Kasumi-1 (cell line): ENCODE measurements at places on chromosomes 2 and 18.

DNA sequence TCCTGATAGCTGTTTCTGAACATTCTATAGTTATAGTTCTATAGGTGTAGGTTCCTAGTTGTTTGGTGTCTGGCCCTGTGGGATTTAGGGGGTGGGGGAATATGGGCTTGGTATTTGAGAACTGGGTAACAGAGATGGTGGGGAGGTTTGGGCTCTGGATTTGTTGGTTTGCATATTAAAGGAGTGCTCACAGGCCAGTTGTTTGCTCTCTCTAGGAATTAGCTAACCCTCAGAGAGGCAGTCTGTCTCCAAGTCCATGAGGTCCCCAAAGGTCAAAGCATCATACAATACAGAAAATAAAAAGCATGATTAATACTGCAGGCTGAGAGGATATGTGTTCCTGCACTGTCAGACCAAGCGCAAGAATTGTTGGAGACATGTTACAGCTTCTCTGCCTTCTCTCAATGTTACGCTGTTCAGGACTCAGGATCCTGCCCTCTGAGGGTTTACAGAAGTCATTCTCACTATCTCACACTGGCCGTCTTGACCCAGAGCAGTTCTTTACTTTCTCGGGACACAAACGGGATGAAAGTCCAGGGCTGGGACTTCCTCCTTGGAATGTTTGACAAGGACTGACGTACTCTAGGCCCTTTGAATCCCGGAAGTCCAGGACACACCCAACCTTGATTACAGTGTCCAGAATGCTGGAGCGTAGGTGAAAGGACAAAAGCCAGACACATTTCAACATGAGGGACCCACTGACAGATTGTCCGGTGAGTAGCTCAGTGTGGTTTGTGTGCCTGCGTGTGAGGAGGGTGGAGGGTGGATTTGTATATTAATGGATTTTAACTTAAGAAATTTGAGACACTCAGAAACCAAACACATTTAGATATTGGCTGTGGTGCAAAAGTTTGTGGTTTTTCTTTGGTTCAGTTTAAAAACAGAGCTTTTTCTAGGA lies at the start of gene NOSTRIN:
Gene NOSTRIN, plus strand, starts transcription at position 677 of the 898 bp plus-strand sequence. Its CDS starts 10 bp downstream, at position 687.
- no peak for DNase-seq

DNA sequence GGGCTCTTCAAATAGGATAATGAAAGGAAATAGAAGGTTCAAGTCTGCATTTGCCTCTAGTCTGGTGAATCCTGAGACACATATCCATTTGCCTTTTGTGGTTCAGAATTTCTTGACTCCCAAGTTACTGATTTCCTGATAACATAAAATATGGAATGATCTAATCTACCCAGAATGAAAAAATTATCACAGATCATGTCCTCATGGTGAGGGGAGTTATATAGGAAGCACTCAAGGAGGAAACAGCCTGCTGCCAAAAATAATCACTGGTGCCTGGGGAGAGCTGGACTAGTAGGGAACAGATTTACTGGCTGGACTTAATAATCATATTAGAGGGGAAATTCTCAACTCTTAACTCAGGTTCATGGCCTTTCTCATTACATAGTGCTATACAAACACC lies 95.5 kb upstream of the STK17B start:
- peak; percentile 19 for DNase-seq

DNA sequence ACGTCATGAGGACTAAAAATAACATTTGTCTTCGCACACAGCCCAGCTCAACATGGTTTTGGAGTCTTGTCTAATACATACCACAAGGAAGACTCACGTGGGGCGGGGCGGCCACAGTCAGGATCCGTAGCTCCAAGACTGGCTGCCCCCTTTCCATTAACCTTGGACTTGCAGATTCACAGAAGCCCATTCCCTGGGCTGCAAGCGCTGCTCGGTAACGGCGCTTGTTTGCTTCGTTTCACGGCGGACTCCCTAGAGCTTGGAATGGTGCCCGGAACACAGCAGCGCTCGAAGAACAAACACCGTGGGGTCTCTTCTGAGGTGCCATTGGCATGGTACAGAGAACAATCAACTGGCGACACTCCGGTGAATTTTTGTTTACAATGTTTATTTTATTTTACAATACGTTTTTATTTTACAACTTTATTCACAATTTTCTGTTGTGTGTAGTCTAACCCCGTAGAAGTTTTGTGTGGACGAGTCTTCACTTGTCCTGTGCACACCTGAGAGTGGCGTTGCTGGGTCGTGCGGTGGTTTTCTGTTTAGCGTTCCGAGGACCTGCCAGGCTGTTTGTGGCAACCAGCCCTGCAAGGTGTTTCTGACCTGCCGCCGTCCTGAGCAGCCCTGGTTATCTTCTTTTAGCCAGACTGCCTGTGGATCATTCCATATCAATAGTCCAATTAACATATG lies 126.5 kb downstream of the GALR1 start:
- DNase-seq: no peak

GRCh38 chr2:46490521-46491141 lies 11.3 kb downstream of the TMEM247 start:
- peak; percentile 97 for DNase-seq

- DNase-seq: no peak
Measured at GRCh38 chr2:146917431-146918042, 927.3 kb upstream of the ACVR2A start.

- no peak for DNase-seq
Measured at GRCh38 chr2:222864296-222864695, 3.5 kb downstream of the ACSL3 start.

GRCh38 chr2:162277381-162277780 lies 34.1 kb upstream of the FAP start:
- DNase-seq: peak; percentile 39

DNA sequence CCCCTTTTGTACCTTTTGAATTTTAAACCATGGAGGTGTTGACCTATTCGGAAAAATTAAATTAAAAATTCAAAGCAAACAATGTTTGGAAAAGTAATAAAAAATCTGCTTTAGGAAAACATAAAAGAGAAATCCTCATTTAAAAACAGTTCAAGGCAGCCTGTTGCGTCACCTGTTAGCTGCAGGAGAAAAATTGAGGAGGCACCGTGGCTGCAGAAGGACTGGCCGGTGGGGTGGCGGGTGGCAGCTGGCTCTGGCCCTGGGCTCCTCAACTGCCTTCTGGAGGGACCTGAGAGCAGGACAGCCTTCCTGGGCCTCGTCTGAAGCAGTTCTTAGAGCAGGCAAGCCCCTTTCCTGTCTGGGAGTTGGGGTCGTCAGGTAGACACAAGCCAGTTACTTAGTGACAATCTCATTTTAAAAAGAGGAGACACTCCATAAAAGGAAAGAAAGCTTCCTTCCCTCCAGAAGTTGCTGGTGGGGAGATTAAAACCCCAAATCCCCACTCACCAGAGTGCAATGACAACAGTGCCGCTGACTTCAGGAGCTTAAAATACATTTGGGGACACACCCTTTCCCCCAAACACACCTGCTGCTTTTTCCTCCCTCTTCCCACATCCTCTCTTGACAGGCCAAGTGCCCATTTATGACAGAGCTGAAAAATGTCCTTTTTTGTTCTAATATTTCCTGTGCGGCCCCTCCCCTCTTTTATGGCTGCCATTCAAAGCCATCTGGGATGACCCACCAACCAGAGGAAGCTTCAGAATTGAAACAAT lies 9.7 kb downstream of the ZBTB7C start:
- no peak for DNase-seq
